HT-29 (cell line): ENCODE measurements at places on chromosomes 11 and 22. TPM values are rescaled to one million over a fixed set of nuclear protein-coding genes. Genes with fewer than 3 reads are reported as not detected.
A peak's percentile ranks its signal among the peaks of the same experiment; 100 is the strongest.

SLCO2B1 gene
- total RNA-seq, result 0.55 and 1.9 TPM in 2 replicates

PARVB gene
- not detected in 2 replicates for total RNA-seq

LIF gene
- total RNA-seq, result 48.5 and 50.2 TPM in 2 replicates

DNA sequence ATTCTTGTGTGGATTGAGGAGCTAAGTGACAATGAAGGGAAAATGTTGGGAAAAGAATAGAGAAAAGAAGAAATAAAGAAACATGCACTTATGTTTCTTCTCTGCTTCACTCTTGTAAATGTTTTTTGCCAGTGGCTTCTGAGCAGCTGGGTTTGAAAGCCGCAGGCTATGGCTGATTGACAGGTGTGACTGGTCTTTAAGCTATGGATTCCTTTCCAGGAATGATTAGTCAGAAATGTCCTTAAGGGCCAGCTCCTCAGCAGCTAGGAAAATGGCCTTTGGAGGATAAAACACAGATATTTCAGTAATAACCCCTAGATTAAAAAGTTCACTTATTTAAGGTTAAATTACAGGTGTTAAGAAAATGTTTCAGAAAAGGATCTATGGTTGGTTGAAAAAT lies 6.5 kb upstream of the USP28 start:
- DNase-seq, result no peak

PRSS23 gene
- 13.9 and 14.2 TPM in 2 replicates for total RNA-seq

KRTAP5-1 gene
- not detected in 2 replicates for total RNA-seq

HORMAD2 gene
- not detected in 2 replicates for total RNA-seq

- DNase-seq, result peak; percentile 85
These were observed 21.5 kb downstream of the LRP4 start for GRCh38 chr11:46896719-46897406.

DNA sequence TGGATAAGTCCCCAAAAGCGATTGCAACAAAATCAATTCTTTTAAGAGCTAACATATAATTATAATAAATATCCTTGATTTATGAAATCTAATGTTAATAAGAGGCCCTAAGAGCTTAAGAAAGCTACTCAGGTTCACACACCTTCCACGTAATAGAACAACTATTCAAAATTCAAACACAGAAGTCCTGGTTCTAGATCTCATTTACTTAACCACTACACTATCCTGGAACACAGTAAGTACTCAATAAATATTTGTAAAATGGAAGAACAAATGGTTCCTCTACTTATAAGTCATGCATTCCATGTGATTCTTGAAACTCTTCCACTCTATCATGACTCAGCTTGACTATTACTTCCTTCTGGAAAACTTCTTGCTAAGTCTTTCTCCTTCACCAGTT lies 268.2 kb downstream of the FAM181B start:
- no peak for DNase-seq

DNA sequence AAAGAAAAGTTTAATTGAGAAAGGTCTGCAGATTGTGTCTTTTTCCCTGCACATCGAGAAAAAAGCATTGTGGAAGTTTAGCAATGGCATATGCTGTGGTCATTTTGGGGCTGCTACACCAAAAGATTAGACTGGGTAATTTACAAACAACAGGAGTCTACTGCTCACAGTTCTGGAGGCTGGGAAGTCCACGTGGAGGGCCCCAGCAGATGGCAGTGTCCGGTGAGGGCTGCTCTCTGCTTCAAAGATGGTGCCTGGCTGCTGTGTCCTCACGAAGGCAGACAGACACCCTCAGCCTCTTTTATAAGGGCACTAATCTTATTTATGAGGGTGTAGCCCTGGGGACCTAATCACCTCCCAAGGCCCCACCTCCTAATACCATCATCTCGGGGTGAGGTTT lies 21.1 kb downstream of the PHF21B start:
- DNase-seq, result no peak

- DNase-seq, result no peak
These were observed 685.8 kb upstream of the API5 start for GRCh38 chr11:42625757-42626665.

GRCh38 chr22:37630839-37631435 lies 8.5 kb upstream of the SH3BP1 start:
- DNase-seq, result no peak

NXPE1 gene
- total RNA-seq, result not detected in 2 replicates

PDGFD gene
- not detected in 2 replicates for total RNA-seq

GRCh38 chr11:15826826-15827225 lies 529.5 kb downstream of the SOX6 start:
- peak; percentile 53 for DNase-seq

OR52I1 gene
- total RNA-seq, result not detected in 2 replicates

TSSK2 gene
- not detected in 2 replicates for total RNA-seq

- no peak for DNase-seq
These were observed 44.7 kb downstream of the DNAJC24 start for GRCh38 chr11:31414338-31414737.

KRTAP5-11 gene
- total RNA-seq, result not detected in 2 replicates

- DNase-seq, result no peak
These were observed 31.9 kb downstream of the ATG13 start for GRCh38 chr11:46649180-46649738.

GRCh38 chr11:16825101-16825500 lies 86.7 kb downstream of the C11orf58 start:
- DNase-seq, result no peak

DNA sequence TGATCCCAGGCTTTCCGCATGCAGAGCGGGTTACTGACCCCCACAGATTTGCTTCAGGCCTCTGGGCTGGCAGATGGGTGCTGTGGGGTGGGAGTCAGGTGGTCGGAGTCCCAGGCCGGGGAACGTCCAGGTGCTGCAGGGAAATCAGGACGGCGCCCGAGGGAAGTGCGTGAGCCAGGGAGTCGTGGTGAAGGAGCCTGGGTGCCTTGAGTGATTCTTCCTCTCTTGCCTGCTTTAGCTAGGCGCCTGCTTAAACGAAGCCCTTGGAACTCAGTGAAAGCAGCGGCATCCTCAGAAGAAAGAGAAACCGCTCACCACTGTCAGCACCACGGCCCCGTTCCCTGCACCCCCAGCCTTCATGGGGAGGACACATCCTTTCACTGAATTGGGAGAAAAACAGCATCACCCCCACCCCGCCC lies 455.6 kb downstream of the BRD1 start:
- DNase-seq, result no peak
